Dermis microvascular lymphatic vessel endothelial cell (primary cell): ENCODE measurements at places on chromosomes 7 and 10. TPM values are rescaled to one million over a fixed set of nuclear protein-coding genes. Genes with fewer than 3 reads are reported as not detected.

DNA sequence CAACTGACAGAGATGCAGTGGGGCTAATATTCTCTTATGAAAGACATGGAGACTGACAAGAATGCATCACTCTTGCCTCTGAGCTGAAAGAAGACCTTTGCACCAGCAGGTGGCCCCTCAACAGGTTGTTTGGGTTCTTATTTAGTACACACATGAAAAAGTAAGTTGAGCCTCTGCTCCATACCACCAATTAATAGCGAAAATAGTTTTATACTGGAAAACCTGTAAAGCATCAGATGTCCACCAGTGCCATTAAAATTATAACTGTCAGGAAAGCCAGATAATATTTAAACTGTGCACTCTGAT, 26.3 kb upstream of the FAM13C start:
- no peak for DNase-seq

- no peak for DNase-seq
Measured at GRCh38 chr10:56319386-56319785, 41.7 kb downstream of the ZWINT start.

DNA sequence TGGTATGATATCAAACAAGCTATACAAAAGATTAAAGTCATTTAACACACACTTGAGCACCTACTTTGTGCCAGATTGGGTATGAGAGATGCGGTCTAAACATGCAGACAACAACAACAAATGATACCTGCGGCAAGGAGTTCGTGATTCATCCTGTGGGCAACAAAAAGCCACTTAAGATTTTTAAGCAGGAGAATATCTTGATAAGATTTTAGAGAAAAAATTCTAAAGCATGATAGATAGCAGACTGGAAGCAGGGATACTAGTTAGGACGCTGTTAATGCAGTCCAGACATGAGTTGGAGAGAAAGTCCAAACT, 1.6 kb upstream of the KBTBD2 start:
- DNase-seq: no peak

DNA sequence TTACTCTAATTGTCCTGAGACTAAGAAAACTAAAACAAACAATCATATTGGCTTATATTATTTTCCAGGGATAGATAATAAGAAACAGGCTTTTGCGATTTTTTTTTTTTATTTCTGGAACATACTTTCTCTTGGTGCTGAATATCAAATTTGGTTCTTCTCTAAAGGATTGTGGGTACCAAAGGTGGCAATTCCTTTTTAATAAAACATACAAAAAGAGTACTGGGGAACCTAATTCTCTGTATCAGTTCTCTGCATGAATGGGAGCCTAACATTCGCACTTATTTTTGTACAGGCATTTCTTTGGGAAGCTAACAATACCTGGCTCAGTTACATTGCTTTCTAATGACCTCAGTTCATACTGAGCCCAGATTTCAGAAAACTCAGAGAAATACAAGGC, 32.8 kb downstream of the LRRC18 start:
- no peak for DNase-seq

DNA sequence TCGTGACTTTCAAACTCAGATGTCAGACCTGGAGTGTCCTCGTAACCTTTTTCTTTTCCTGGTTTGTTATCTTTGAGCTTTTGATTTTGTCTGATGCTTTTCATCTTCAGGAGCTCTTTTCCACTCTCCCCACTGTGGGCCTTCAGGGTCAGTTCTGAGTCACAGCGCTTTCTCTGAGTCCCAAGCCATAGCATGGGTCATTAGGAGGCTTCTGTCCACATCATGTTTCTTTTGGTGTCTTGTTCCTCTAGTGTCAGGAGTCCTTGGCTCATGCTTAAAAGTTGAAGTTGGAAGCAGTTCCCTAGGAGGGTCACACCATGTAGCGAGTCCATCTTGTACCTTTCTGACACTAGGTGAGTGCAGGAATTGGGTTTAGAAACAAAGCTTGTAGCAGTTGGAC, 40.3 kb downstream of the DAGLB start:
- no peak for DNase-seq

DNA sequence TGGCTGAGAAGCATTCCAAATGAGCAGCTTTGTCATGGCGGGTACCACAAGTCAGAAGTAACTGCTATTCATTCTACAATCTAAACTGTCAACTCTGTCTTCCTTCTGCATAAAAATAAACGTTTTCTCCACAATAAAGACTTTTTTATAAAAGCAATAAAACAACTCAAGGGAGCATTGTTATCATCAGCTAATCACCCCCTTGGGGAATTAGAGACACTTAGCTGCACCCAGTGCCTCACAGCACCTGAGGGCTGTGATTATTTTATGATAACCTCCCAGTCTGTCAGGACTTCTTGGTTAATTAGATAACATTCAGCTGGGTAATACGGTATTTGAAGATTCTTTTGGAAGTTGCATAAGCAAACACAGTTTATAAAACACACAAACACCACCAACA, 155.6 kb downstream of the PPP1R3A start:
- no peak for DNase-seq

GRCh38 chr10:13529714-13529973, 830 bp upstream of the BEND7 start:
- no peak for DNase-seq

GRCh38 chr7:362402-363096, 72.6 kb downstream of the FOXL3 start:
- DNase-seq: no peak

GRCh38 chr7:123727071-123727837, 21.5 kb downstream of the WASL start:
- no peak for DNase-seq

- no peak for DNase-seq
Measured at GRCh38 chr7:94394437-94395140, at the start of gene COL1A2. TSS of gene COL1A2 (plus strand) at chr7:94394895. CDS start at chr7:94395032, 137 bp downstream.

- DNase-seq: peak; percentile 86
Measured at GRCh38 chr10:11210211-11210922, 192.7 kb downstream of the CELF2 start.

GRCh38 chr10:117666166-117666565, 123.6 kb downstream of the EMX2 start:
- no peak for DNase-seq

Gene SEMA3D
- 9.4 and 11.0 TPM in 2 replicates for total RNA-seq

Gene OR2A1
- total RNA-seq: under 0.01 TPM in 2 replicates

Gene PAPOLB
- total RNA-seq: 0.13 and 0.25 TPM in 2 replicates
